ENCODE measurements at places on chromosomes 2 and 18. TPM values are rescaled to one million over a fixed set of nuclear protein-coding genes. Genes with fewer than 3 reads are reported as not detected.

DNA sequence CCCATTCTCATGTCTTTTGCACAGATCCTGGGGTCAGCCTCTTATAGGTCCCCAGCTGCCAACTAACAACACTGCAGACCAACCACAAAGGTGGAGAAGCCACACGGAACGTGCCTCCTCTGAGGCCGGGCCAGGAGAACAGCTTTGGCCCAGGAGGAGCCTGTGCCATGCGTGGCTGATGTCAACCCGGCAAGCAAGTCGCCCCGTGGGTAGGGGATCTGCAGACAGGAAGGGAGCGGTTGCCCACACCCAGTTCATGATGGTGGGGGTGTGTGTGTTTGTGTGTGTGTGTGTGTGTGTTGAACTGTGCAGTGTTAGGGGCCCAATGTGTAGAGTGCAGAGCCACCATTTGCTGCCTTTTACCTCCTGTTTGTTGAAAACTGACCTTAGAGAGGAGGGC is 2.4 kb upstream of the CLEC4F start:
- no peak for DNase-seq

GRCh38 chr18:72993250-72993649 is 125.5 kb upstream of the NETO1 start:
- DNase-seq: no peak

GRCh38 chr2:170292415-170292814 is 114.5 kb downstream of the MYO3B start:
- no peak for DNase-seq

DNA sequence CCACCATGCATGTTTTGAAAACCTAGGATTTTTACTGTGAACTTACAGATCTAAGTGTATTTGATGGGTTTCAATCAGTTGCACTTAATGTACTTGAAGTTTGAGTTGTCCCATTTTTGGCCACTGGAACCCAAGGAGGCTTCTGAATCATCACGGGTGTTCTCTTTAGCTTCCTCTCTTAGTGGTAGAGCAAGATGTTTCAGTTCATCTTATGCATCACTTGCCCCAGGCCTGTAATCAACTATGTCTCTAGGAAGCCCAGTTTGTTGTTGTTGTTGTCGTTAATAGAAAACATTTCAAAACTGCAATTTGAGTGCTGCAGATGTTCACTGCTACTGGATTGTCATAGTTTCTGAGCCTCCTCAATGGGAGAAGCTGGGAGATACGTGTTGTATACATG is 97.0 kb downstream of the FHOD3 start:
- DNase-seq: no peak

GRCh38 chr2:32852856-32853255 is 93.9 kb upstream of the LTBP1 start:
- no peak for DNase-seq

GRCh38 chr2:241857041-241857541 is 1.6 kb downstream of the PDCD1 start:
- no peak for DNase-seq

GRCh38 chr2:56185582-56186046 is 1.8 kb downstream of the CCDC85A start:
- DNase-seq: no peak

DNA sequence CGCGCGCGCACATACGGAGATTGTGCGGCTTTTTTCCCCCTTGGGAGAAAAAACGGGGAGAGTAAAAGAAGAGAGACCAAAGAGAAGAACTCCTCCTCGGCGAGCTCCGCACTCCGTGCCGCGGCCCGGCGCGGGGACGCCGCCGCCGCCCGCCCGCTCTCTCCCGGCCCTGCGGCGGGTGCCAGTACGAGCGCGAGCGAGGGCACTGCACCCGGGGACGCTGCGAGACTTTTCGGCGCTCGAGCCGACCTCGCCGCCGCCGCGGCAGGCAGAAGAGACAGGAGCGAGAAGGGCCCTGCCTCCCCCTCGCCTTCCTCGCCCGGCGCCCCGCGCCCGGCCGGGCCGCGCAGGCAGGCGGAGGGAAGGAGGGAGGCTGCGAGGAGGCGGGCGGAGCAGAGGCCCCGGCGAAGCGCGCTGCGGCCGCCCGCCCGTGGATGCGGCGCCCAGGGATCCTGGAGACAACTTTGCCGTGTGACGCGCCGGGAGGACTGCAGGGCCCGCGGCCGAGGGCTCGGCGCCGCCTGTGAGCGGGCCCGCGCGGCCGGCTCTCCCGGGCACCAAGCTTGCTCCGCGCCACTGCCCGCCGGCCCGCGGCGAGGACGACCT is 857 bp upstream of the INHBB start:
- no peak for DNase-seq

- DNase-seq: no peak
Observed at GRCh38 chr2:37367310-37367709, 22.9 kb downstream of the QPCT start.

DNA sequence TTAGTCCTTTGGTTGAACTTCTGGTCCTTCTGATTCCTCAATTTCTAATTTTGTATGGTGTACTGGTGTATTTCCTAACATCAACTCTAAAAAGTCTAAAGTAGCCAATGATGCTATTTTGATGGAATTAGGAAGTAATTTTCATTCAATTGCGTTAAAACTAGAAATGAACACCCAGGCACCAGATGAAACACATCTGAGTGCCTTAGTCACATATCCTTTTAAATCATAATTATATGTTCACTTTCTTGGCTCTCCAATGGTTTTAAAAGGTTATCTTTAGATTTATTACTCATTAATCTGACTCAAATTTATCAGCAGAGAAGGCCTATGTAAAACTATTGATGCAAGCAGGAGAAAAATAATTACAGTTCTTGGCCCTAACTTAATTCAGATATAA is 119.7 kb downstream of the GAREM1 start:
- no peak for DNase-seq

- no peak for DNase-seq
Observed at GRCh38 chr2:47403609-47404193, 745 bp downstream of the MSH2 start.

- no peak for DNase-seq
Observed at GRCh38 chr2:215626812-215627281, 191.0 kb upstream of the FN1 start.

GRCh38 chr18:49238433-49239042 is 221.9 kb downstream of the DYM start:
- no peak for DNase-seq

DNA sequence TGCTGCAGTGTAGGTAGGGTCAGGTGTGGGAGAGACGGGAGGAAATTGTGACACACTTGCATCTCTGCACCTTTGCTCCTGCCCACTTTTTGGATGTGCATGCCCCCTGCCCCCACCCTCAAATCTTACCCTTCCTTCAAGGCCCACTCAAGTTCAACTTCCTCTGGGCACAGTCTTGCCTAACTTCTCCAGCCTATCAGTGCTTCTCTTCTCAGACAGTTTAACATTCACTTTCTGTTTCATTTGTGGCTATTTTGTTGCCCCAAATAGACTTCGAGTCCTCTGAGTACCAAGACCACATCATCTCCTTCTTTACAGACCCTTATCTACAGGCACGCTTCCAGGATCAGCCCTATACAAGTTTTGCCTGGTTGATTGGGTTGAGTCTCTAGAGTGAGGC is 2.7 kb downstream of the ST8SIA5 start:
- no peak for DNase-seq

- no peak for DNase-seq
Observed at GRCh38 chr2:8606226-8606625, 75.6 kb upstream of the ID2 start.

- no peak for DNase-seq
Observed at GRCh38 chr2:43276962-43277391, 50.6 kb upstream of the ZFP36L2 start.

DNA sequence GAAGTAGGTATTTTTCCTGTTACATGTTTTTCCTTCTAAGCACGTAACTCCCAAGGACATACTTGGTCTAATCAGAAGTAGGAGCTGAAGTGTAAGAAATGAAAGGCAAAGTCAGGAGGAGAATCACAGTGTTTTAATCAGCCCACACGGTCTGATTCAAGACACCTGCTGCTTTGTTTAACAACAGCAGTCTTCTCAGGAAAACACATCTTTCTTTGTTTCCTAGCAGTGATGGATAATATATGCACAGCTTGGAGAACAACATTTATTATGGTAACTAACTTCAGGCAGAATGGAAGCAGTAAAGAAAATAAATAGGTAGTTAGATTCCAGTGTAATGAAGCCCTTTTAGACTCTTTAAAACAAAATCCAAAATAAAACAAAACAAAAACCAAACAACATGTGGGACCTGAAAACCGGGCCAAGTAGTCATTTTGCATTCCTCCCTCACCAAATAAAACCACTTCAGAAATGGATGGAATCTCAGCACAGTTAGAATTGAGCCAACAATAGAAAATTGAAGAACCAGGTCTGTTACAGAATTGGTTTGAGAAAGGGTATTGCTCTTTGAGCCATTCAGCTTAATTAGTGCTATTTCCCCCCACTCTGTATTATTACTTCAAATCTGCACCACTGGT is 61.1 kb upstream of the UGP2 start:
- no peak for DNase-seq

DNA sequence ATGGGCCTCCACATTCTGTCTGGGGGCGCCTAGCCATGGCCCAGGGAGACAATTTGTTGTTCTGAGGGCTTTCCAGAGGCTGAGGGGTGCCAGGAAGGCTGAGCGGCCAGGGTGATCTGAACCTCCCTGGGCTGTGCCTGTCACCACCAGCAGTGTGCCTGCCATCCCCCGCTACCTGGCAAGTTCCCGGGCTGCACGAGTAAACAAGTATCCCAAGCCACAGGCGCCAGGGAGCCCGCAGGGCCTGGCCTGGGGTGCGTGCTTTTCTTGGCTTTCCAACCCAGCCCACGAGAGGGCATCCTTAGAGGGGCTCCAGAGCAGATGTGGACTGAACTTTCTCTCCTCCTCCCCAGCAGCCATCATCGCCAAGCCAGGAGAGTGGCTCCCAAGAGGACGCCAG is 35.1 kb upstream of the B3GNT7 start:
- no peak for DNase-seq

DNA sequence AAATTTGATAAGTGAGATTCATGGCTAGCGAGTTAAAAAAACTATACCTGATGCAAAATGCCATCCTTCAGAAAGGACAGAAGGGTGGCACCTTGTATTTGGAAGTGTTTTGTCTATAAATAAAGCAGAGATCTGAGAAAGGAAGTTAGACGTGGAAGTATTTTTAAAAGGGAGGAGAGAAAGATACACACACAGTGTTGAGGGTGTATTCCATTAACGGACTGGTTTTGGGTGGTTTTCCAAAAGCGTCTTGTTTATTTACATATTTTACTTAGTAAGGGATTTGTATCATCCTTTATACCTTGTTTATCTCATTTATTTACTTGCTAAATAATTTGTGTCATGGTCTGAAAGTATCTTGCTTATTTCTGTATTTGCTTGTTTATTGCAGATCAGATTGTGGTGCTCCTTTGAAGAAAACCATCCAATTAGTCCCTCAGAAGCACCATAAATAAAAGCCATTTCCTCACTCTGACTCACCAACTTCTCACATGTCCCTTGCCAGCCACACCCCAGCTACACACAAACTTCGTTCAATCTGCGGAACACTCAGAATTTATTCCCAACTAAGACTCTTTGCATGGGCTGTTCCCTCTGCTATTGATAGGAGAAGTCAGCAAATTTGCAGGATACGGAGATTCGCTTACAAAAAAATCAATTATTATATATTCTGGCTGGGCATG is 90.8 kb downstream of the FAM124B start:
- DNase-seq: no peak

MRPL44 gene
- 27.3 TPM for total RNA-seq

INO80D gene
- total RNA-seq: 16.9 TPM

PDCL3 gene
- total RNA-seq: 9.0 TPM

MYL12A gene
- total RNA-seq: 387 TPM

SNTG2 gene
- total RNA-seq: 9.0 TPM
